ENCODE measurements at places on chromosomes 6 and 20.

DNA sequence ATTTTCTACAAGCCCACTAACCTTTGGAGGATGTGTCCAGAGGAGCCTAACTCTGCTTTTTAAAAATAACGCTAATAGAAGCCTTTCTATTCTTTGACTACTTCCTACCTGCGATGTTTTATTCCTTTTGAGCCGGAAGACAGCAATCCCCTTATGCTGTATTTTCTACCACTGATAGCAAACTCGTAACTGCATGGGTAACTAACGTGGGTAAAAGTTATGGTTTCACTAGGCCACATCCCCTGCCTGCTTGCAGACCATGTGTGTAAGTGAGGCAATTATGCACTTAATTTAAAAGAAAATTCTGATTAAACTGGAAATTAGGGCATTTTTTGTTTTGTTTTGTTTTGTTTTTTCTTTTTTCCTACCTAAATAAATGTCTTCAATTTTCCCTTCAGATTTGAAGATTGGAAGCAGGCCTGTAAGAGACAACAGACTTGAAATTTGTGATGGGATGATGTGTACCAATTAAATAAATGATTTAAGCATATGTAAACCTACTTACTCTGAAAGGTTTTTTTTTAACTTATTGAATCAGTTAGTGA, 931 bp downstream of the UFL1 start:
- no peak for DNase-seq

DNA sequence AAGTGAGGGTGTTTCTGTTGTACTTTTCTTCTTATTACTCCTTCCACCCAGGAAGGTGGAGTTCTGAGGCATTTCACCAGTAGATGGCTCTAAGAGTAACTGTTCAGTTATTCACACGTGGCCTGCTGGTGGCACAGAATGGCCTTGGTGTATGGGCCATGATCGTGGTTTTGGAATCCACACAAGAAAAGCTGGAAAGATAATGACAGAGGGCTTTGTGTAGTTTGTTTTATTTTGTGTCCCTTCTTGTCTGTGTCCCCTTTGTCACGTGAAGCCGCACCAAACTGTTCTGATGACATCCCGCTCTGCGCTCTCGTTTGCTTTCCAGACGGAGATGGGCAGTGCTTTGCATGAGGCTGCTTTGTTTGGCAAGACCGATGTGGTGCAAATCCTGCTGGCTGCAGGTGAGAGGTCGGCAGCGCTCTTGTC, 93.4 kb downstream of the ANKS1A start:
- DNase-seq = no peak

- DNase-seq = no peak
Observed at GRCh38 chr6:145904868-145905267, 59.3 kb downstream of the SHPRH start.

DNA sequence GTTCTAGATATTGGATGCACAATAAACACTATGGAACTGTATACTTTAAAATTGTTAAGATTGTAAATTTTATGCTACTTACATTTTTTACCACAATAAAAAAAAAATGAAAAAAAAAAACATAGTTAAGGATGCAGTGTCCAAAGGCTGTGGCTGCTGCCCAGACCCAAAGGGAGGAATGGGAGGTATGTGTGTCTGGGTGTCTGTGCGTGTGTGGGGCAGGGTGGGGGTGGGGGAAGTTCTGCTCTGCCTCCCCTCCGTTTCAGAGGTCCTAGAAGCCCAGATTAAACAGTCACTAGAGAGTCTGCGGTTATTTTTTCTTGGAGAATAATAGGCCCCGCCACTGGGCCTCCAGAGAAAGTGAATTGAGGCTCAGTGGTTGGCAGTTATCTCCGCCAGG, 136.4 kb upstream of the ARMC2 start:
- no peak for DNase-seq

DNA sequence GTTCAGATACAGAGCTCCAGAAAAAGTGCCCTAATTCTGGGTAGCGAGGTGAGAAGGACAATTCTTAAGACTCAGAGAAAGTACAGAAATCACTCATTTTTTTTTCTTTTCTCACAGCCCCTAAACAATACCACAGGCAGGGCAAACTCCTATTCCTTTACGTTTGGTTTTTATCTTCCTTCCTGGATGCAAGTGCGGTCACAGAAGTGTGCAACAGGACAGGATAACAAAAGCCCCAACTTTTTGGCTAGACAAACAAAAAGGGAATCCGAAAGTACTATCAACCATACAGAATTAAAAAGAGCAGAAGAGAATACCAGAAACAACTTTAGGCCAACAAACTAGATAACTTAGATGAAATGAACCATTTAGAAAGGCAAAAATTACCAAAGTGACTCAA, 18.4 kb upstream of the BEND6 start:
- no peak for DNase-seq

GRCh38 chr6:102038964-102039363, 645.5 kb downstream of the GRIK2 start:
- DNase-seq = no peak

- no peak for DNase-seq
Observed at GRCh38 chr20:32366380-32366779, 8.2 kb downstream of the ASXL1 start.

- no peak for DNase-seq
Observed at GRCh38 chr20:64205611-64206026, 41.4 kb downstream of the MYT1 start.

DNA sequence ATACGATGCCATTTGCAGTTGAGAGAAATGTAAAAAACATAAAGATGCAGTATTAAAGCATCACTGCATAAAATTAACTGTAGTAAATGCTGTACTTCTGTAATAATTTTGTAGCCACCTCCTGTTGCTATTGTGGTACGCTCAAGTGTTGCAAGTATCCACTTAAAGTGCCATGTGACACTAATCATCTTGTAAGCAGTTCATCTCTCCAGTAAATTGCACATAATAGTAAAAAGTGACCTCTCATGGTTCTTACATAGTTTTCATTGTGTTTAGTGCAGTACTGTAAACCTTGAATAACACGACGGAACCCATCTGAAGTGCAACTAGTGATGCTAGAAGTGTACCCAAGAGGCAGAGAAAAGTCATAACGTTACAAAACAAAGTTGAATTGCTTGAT, 190.1 kb upstream of the VGLL2 start:
- DNase-seq = no peak

- DNase-seq = no peak
Observed at GRCh38 chr6:109874621-109875020, 103.5 kb upstream of the GPR6 start.

- DNase-seq = no peak
Observed at GRCh38 chr6:135008072-135008940, 46.3 kb downstream of the HBS1L start.

GRCh38 chr6:20952699-20953474, 418.6 kb downstream of the CDKAL1 start:
- DNase-seq = peak; percentile 80

- no peak for DNase-seq
Observed at GRCh38 chr6:11650025-11650696, 112.6 kb downstream of the TMEM170B start.

- DNase-seq = no peak
Observed at GRCh38 chr6:24358219-24358821, 461 bp upstream of the DCDC2 start.

DNA sequence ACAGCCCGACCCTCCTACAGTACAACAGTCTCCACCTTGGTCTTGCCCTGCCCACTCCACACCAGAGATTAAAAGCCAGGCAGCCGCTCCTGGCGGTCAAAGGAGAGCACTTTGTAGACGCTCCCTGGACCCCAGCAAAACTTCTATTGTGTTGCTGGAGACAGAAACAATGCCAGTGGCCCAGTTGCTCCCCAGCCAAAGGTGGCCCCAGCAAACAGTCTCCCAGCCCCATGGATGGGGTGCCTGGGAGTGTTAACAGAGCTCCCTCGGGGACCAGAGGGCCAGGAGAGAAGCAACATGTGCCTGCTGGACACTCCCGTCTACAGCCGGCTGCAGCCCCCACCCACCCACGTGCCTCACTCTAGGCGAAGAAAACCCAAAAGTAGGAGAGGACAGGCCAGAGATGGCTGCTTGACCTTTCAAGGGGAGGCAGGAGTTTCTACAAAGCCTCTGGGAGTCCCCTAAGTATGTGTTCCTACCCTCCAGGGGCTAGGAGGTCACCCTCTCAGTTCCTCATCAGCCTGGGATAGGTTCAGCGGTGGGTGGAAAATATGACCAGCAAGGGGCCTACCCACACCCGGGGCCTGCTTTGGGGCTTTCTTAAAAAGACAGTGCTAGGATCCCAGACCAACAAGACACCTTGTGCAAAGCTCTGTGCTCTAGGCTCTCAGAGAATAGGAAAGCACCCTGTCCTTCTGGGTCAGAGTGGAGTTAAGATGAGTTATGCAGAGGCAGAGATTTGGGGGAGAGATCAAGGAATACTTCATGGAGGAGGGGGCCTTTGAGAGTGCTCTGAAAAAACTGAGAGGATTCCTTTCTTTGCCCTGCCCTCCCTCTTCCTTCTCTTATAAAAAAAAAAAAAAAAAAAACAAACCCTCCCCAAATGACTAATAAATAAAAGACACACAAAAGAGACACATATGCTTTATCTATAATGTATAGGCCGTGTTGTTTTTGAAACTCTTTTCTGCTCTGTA, 19.0 kb upstream of the PREX1 start:
- no peak for DNase-seq

- DNase-seq = no peak
Observed at GRCh38 chr20:2602046-2602735, 50.2 kb upstream of the NOP56 start.

DNA sequence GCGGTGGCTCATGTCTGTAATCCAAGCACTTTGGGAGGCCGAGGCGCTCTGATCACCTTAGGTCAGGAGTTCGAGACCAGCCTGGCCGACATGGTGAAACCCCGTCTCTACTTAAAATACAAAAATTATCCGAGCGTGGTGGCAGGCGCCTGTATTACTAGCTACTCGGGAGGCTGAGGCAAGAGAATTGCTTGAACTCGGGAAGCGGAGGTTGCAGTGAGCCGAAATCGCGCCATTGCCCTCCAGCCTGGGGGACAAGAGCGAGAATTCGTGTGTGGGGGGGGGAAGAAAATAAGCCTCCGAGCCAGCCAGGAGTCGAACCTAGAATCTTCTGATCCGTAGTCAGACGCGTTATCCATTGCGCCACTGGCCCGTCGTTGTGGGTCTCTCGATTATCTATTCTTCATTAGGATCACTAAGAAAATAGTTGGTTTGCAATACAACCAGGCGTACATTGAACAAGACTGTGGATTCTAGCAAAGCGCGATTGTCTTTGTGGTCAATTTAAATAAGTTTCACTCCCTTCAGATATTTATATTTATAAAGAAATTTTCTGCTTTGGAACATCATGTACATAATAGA, 33.9 kb upstream of the PRSS16 start:
- DNase-seq = no peak

DNA sequence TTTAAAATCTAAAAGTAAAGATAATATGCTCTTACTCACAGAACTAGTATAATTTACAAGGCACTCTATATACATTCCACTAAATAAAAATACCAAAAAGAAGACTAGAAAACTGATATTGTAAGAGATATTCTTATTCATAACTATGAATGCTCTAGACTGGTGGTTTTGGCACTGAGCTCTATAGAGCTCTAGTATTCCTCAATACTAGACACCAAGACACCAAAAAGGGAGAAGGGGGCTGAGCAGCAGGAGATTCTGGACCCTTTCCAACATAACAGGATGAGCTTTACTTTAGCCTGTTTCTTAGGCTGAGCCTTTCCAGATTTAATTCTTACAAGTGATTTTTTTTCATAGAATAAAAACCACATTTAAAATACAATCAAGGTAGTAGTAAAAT, 173.6 kb downstream of the COL21A1 start:
- DNase-seq = no peak

DNA sequence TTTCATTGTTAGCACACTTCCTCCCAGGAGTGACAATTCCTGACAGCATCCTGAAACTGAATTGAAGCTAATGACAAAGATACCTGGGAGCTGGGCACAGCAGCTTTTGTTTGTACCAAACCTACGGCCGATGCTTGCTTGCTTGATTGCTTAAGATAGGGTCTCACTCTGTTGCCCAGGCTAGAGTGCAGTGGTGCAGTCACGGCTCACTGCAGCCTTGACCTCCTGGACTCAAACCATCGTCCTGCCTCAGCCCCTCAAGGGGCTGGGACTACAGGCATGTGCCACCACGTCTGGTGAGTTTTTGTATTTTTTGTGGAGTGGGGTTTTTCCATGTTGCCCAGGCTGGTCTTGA, 84.7 kb upstream of the SCP2D1 start:
- DNase-seq = no peak

- DNase-seq = no peak
Observed at GRCh38 chr6:69795469-69796072, 1.2 kb downstream of the LMBRD1 start.

DNA sequence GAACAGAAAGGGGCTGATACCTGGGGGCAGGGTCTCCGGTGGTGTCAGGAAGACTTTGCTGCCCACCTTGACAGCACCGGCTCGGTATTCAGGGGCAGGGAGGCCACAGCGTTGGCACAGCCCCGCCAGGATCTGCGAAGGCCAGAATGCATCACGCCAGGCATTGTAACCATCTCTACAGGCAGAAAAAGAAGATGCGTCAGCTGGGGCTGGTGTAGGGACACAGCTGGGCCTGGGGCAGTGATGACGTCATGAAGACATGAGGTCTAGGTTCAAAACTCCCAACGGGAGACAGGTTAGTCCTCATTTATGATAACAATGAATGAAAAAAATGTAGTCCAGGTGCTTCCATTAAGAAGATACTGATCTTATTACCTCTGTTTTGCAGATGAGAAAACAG, 22.0 kb downstream of the ERGIC3 start:
- DNase-seq = no peak

DNA sequence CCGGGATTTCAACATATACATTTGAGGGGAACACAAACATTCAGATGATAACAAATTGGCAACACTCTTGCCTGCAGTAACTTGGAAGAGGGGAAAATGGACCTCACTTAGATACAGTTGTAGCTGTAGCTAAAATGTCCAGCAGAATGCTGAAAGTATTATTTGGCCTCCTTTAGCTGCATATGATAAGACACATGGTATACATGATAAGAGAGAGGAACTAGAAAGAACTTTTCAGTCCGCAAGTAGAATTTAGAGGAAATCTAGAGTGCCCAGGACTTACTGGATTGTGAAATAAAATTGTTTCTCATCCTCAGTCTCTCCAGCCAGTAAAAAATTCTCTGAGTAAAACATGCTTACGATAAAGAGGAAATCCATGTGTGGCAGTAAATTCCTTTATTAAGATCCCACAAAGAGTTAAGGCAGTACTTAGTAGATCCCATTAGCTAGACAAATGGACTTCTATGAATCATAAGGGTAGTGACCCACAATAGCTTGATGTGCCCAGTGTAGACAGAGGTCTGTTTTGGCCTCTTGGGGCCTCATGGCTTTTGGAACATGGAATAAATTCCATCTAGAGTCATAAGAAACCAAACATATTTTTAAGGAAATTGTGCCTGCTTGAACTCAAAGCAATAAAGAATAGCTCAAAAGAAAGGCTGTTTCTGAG, 87.9 kb upstream of the RBM24 start:
- DNase-seq = no peak

DNA sequence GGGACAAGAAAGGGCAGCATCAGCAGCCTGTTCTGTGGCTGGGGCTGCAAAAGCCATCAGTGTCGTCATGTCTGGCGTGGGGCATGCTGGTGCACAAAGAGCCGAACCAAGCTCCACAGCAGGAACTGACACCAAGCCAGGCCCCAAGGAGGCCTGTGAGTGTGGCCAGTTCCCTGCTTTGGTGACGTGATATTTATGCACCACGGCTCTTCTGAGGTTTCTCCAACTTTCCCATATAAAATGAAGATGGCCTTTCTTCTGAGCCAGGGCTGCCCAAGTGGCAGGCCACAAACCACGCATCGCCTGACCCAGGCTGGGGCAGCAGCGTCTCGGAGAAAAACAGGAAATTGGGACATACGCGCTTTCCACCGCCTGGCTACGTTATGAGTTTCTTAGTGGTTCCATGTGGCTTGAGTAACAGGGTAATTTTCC, 109.9 kb downstream of the RIN2 start:
- peak; percentile 36 for DNase-seq
